CD8-positive, alpha-beta memory T cell (primary cell): ENCODE measurements at places on chromosomes 5 and 9. TPM values are rescaled to one million over a fixed set of nuclear protein-coding genes. Genes with fewer than 3 reads are reported as not detected.
A peak's percentile ranks its signal among the peaks of the same experiment; 100 is the strongest.

The ECSCR gene
- 0.82 TPM for total RNA-seq

The ADAMTSL2 gene
- total RNA-seq, result not detected

The CENPP gene
- total RNA-seq, result 19.5 TPM

The SARDH gene
- total RNA-seq, result 1.3 TPM

The TLR4 gene
- total RNA-seq, result 0.48 TPM

DNA sequence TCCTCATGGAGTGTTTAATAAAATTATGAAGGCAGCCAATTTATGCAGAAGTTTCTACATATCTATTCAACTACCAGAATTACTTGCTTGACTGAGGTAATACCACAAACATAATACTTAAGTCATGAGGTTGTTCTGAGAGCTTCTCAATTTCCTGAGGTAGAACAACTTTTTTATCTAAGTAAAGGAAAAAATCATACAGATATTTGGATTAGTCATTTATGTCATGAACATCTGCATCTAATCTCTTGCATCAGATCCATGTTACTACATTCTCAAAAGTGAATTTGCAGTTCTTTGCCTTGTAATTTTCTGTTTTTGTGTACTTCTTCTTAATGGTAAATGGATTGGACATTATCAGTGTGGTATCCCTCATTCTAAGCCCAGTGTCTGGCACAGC, 60.4 kb upstream of the RGMB start:
- DNase-seq, result no peak

DNA sequence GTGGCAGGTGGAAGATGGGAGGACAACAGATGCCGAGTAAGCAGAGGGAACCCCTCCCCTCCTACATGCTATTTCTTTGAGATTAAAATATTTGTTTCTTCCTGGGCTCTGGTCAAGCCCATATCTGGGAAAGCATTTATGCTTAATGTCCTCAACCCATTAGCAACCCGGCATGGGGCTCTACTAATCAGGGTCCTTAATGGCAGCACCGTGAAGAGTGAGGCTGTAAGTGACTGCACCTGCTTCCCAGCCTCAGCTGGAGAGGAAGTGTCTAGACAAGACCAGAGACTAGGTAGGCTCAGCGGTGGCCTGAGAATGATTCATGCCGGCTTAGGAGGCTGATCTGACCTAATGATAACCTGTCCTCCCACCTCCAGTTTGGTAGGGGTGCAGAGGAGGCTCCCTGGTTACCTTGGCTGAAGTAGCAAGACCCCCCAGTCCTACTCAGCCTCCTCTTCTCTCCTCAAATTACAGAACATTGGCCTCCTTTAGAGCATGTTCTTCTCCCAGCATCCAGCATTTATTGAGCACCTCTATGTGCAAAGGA, 61.3 kb upstream of the HSPA9 start:
- DNase-seq, result no peak

DNA sequence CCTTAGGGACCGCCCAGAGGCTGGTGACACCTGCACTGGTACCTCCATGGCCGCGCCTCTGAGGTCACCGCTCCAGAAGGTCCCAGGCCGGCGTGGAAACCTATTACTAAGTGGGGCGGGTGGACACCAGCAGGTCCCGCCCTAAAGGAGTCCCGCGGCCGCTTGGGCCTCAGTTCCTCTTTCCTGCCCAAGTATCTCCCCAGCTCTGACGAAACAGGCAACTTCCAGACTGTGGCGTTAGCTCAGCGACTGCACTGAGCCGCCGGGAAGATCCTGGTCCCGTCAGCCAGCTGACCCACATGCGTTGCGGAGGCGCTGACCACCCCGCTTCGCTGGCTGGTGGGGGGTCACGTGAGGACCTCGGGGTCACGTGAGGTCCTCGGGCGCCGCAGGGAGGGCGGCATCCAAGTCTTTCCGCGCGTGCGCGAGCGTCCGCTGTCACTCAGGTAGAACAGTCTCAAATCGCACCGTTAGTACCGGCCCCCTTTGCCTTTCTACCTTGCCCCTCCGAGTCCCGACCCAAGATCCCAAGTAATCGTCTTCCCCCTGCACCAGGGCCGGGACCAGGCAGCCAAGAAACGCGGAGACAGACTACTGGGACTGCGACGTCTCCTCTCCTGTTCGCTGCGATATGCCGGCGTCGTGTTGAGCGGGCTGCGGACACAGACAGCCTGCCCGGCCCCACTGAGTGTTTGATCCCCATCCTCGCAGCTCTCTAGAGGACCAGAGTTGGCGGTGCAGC, 53.7 kb upstream of the KDM4C start:
- DNase-seq, result peak; percentile 78

GRCh38 chr9:129033216-129033615, 3.2 kb upstream of the MIGA2 start:
- no peak for DNase-seq

DNA sequence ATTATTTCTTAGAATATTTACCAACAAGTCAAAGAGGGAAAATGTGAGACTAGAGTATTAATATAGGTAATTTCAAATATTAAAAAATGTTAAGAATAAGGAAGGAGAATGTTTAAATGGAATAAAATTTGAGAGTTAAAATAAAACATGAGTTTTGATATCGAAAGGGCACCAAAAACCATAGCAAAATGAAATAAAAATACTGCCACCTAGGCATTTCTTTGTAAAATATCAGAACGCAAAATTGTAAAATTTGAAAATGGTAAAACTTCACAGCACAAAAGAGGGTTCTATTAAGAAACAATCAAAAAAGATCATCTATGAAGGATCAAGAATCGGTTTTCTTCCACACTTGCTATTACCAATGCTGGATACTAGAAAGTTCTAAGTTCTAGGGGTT, 418.3 kb downstream of the TAF11L14 start:
- DNase-seq, result no peak

DNA sequence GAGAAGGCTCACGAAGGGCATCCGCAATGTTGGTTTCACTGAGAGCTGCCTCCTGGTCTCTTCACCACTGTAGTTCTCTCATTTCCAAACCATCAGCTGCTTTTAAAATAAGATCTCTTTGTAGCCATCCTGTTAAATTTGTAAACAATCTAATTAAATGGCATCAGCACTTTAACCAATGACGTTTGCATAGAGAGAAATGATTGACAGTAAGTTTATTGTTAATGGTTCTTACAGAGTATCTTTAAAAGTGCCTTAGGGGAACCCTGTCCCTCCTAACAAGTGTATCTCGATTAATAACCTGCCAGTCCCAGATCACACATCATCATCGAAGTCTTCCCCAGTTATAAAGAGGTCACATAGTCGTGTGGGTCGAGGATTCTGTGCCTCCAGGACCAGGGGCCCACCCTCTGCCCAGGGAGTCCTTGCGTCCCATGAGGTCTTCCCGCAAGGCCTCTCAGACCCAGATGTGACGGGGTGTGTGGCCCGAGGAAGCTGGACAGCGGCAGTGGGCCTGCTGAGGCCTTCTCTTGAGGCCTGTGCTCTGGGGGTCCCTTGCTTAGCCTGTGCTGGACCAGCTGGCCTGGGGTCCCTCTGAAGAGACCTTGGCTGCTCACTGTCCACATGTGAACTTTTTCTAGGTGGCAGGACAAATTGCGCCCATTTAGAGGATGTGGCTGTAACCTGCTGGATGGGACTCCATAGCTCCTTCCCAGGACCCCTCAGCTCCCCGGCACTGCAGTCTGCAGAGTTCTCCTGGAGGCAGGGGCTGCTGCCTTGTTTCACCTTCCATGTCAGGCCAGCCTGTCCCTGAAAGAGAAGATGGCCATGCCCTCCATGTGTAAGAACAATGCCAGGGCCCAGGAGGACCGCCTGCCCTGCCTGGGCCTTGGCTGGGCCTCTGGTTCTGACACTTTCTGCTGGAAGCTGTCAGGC, 16.6 kb downstream of the SQSTM1 start:
- DNase-seq, result no peak

GRCh38 chr9:106468431-106468830, 394.5 kb upstream of the ZNF462 start:
- DNase-seq, result no peak
